Dermis microvascular lymphatic vessel endothelial cell (primary cell): ENCODE measurements at places on chromosomes 12 and 14.
A peak's percentile ranks its signal among the peaks of the same experiment; 100 is the strongest.

DNA sequence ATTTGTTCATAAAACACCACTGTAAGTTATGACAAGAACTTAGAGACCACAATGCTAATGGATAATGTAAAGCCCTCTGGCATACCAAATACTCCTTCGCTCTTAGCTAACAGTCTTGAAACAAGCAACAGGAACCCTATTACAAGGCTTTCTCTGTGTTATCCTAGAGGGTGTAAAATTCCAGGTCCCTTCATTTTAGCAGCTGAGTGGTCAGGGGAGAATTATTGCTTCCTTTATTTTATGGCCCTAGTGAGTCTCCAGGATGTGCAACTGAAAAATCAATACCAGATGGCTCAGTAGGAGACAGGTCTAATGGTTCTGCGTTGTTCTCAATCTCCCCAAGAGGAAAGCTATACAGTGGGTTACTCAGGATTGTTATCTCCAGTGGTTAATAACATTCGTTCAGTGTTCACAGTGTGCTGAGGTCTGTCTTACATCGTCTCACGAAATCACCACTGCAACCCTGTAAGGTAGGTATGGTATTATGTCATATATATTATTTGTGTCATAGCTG is 172.7 kb upstream of the CNOT2 start:
- no peak for DNase-seq

- DNase-seq = no peak
Measured at GRCh38 chr14:33851931-33852330, 98.9 kb downstream of the EGLN3 start.

- no peak for DNase-seq
Measured at GRCh38 chr12:62296001-62296400, 35.8 kb downstream of the USP15 start.

GRCh38 chr14:50714450-50715073 is 46.5 kb upstream of the SAV1 start:
- DNase-seq = peak; percentile 36

DNA sequence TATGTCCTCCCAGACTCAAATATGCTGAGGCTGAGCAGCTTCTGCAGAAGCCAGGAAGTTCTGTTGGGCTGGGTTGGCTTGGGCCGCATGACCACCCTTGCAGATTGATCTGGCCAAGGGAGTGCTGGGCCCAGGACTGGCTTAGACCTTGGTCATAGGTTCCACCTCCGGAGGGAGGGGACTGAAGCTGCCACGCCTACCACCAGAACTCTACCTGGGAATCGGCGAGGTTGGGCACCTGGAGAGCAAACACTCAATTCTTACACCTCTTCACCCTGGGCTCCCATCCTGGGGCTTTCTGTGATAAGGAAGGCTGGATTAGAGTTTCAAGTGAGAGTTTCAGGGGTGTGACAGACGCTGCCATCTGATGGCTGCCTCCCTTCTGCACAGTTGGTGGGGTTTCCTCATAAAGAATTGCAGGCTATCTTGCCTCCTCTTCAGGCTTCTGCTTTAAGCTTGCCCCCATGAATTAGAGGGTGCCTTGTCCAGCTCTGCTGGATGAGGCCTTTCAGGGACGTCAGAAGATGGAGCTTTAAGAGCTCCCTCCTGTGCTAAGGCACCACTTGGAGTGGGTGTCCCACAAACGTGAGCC is 5.8 kb downstream of the SLC24A4 start:
- no peak for DNase-seq

- DNase-seq = peak; percentile 87
Measured at GRCh38 chr14:22099942-22100763, 426.5 kb upstream of the OR4E1 start.

- DNase-seq = no peak
Measured at GRCh38 chr12:28121433-28121832, 68.8 kb upstream of the CCDC91 start.

GRCh38 chr12:100395811-100396210 is 38.9 kb downstream of the SLC17A8 start:
- DNase-seq = no peak

DNA sequence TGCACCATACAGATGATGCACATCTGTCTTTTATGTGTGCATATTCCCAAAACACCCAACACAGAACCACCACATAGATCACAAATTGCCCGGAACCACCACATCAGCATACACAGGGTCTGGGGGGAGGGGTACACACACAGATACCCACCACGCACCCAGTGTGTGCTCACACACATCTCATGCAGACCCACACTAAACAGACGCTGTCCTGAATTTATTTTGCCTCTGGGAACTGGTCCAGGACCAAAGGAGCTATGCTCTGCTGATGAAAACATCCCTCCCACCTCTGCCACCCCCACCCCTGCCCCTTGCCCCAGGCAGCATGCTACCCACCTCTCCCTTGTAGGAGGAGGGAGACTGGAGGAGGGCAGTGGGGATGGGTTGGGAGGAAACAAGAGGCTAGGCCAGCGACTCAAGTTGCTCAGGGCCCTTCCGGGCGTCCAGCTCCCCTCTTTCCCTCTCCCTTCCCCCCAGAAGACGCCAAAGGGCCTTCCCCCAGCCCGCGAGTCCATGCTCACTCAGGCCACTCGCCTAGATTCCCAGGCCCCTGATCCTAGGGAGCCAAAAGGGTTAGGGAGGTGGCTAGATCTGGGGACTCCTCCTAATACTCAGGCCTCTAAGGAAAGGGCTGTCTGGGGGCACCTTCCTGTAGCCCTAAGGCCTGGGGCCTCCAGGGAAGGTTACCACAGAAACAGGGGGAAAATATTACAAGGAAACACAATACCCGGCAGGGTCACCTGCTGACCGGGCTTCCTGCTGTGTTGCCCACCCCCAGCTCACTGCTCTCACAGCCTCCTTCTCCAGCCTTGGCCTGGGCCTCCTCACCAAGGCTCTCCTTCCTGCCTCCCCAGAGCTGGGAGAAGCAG is 3.1 kb downstream of the HDAC7 start:
- peak; percentile 61 for DNase-seq

DNA sequence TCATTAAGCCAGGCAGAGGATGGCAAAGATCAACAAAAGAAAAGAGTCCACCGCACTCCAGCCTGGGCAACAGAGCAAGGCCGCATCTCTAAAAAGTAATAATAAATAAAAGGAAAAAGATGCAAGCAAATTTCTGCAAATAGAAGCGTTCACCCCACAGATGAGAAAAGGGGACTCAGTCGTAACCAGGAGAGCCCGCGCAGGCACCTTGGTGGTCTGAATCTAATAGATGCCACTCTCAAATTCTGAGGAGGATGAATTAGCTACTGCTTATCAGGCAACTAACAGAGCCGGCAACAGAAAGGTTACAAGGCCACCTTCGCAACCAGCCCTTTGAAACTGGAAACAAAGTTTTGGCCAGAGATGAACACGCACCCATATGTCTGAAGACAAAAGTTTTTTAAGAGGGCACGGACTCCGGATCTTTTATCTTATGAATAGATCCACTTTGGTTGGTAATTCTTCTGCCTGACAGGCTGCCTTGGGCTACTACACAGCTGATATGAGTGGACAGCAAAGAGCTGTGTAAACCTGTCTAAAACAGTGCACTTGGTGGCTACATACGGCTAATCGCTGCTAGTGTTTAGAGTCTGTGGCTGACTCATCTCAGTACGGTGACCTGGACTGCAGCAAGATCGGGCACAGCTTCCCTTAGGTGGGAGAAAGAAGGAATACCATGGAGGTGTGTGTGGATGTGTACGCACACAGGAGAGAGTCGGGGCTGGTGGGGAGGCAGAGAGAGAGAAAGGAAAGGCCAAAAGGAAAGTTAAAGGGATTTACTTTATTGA is 32.9 kb upstream of the TTC7B start:
- DNase-seq = no peak

DNA sequence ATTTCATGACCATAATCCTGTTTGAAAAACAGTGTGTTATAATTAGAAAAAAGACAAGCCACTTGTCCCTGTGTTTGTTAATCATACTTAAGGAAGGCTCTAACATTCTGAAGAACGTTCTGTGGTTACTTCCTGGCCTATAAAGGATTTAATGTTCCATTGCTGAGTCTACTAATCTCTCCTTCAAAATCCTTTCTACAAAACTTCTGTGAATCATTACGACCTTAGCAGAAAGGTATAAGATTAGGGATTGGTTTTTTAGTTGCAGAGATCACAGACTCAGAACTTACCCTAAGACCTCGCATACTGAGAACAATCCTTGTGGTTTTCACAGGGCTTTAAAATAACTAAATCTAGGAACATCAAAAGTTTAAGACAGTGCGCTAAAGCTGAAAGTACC is 48.3 kb downstream of the TMCC3 start:
- DNase-seq = no peak

GRCh38 chr14:68788996-68789820 is 3.7 kb downstream of the ZFP36L1 start:
- peak; percentile 64 for DNase-seq

GRCh38 chr12:110282956-110283817 is 2.1 kb downstream of the ATP2A2 start:
- DNase-seq = no peak

DNA sequence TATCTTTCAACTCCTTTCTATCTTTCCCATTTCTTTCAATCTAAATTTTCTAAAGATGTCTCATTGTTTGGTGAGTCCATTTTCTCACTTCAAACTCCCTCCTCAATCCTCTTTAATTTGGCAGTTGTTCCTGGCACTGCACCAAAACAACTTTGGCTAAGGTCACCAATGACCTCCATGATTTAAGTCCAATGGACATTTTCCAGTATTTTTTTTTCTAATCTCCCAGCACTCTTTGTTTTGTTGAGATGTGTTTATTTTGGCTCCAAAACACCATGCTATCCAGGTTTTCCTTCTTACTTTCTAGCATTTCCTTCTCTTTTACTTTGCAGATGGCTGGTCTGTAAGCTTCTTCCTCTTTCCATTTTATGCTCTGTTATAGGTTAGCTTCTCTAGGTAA is 42.5 kb upstream of the OTOGL start:
- DNase-seq = peak; percentile 84

GRCh38 chr14:89617481-89618329 is 200.7 kb upstream of the FOXN3 start:
- DNase-seq = no peak

DNA sequence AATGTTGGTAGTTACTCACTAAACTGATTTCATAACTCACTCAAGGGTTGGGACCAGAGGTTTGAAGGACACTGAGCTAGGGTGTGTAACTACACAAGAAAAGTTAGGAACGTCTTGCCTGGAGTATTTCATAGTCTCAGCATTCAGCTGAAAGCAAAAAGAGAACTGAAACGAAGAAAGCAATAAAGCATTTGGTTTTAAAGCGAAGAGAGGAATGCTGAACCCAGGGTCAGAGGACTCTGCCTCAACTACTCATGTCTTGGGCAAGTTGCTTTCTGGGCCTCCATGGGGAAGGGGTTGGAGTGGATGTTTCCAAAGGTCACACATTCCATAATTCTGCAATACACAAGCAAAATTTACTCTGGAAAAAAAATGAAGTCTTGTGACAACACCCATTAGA is 1.4 kb downstream of the GNS start:
- DNase-seq = no peak

GRCh38 chr12:40511341-40511740 is 180.9 kb upstream of the CNTN1 start:
- no peak for DNase-seq

DNA sequence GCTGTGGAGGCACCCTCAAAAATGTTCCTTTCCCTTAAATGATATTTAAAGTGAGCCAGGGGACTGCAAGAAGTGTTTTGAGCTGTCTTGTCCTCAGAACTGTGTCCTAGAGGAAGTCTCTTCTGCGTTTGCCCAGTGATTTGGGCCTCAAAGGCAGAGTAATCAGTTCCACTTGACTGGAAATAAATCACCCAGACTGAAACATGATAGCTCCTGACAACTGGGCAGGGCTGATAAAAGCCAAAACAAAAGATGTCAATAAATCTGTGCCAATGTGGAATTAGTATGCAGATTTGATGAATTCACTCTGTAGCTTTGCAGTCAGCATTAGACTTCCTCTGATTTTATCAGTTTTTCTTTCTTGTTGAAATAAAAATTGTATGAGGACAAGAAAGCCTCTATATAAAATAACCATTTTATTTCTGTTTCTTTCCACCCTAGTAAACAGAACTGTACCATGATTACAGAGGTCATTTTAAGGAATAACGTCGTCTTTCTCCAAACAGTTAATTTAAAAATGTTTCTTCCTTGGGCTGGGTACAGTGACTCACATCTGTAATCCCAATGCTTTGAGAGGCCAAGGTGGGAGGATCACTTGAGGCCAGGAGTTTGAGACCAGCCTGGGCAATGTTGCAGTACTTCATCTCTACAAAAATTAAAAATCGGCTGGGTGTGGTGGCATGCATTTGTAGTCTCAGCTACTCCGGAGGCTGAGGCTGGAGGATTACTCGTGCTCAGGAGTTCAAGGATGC is 180.8 kb downstream of the ERC1 start:
- DNase-seq = peak; percentile 79

- no peak for DNase-seq
Measured at GRCh38 chr14:52661314-52661713, 34.0 kb downstream of the ERO1A start.

GRCh38 chr12:64181430-64182291 is 40.4 kb downstream of the KICS2 start:
- DNase-seq = peak; percentile 41

DNA sequence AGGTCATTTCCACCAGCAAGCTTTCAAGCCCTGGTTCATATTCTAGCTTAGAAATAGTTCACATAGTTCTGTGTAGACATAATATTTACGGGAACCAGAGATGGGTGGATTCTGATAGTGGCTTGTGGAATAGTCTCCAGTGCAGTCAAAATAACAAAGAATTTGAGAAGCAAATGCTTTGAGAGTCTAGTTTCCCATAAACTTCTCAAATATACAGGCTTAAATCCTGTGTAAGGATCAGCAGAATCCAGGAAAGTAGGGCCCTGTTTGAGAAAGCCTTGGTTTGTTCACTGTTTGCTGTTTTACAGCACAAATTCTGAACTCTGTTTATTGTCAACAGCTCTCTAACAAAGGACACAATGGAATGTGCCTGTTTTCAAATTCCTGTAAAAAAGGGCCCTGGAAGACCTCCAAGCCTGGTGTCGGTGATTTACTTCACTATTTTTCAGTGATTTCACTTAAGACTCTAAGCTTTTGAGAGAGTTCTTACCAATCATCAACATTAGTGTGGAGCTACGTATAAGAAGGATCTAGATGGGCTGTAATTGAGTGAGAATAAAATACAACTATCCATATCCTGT is 11.4 kb upstream of the FOS start:
- DNase-seq = no peak

- DNase-seq = no peak
Measured at GRCh38 chr14:69137843-69138535, 14.9 kb downstream of the DCAF5 start.

DNA sequence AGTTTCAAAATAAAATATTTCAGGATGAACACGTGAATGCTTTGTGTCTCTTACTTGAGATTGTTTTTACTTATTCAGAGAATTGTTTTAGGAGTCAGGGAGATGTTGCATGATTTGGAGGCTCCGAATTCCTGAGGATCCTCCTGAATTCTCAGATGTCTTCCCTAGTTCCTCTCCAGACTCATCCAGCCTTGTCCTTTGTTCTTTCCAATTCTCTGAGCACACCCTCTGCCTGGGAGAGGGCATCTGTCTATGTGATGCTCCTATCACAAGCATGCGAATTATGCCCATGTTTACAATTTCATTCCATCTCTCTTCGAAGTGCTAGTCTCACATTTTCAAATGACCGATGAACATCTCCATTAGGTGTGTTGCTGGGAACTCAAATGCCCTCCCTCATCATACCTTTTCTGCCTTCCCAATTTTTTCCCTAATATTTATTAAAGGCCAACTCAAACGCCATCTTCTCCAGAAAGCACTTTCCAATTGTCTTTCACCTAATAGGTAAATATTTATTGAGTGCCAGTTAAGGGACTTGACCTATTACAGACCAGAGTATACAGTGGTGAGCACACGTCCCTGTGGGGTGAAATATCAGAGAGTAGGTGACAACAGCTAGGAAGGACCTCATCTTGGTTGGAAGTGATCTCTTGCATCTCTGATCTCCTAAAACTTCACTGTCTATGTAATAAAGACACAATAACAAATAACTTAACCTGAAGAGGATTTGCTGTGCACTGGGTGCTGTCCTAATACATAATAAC is 64.4 kb downstream of the ARF6 start:
- no peak for DNase-seq
